Glutamatergic neuron (in vitro differentiated cells): ENCODE measurements at places on chromosomes 11 and 22. TPM values are rescaled to one million over a fixed set of nuclear protein-coding genes. Genes with fewer than 3 reads are reported as not detected.

The POU2AF3 gene
- not detected for total RNA-seq

The CDC42EP2 gene
- 23.5 TPM for total RNA-seq

The MUC5AC gene
- total RNA-seq: not detected

The ATG2A gene
- 25.9 TPM for total RNA-seq
